ENCODE measurements at places on chromosomes 2 and 18.

GRCh38 chr18:73966954-73967353, 180.7 kb downstream of the FBXO15 start:
- DNase-seq: no peak

GRCh38 chr2:96164459-96165184, 19.4 kb upstream of the DUSP2 start:
- no peak for DNase-seq

GRCh38 chr2:29532436-29532835, 388.9 kb downstream of the ALK start:
- no peak for DNase-seq

DNA sequence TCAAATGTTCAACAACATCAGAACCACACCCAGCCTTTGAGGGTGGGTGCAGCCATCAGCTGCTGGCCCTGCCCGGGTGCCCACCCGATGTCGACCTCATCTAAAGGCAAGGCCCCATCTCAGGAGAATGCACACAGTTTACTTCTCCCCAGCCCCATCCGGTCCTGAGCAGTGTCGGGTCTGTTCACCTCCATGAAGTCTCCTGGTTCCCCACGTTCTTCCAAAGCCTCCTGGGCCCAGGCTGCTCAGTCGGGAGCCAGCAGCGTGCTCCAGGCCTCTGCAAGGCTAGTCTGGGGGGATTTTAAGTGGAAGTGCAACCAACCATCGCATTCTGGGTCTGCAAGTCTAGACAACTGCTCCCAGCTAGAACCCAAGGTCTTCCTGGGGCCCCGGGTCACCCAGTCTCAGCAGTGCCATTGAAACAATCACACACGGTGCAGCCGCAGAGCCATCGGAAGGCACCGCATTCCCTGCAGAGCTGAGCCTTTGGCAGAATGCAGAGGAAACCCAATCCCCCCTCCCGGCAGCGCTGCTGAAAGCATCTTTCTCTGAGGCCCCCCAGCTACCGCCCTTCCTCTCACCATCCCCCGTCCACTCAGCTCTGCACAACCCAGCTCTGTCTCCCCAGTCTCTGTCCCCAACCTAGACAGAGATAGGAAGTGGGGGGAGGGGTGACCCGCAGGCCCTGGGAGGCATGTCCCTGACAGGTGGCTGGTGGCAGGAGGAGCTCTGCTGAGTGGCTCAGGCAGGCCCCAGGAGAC, 8.5 kb downstream of the ESPNL start:
- peak; percentile 51 for DNase-seq

DNA sequence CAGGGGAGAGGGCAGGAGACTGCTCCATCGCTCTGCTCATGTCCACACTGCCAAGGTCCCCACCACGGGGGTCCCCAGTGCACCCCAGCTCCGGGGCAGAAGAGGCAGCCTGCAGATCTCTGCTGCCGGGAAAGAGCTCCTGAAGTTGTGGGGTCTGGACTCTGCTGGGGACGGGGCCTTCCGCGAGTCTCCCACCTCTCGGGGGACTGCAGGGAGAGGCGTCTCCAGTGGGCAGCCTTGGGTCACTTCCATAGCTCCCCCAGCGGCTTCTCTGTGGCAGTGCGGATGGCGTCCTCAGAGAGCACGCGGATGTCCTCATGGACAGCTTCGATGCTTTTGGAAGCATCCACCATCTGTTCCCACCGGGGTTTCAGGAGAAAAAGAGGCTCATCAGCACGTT, 10.7 kb downstream of the DTYMK start:
- no peak for DNase-seq

- DNase-seq: no peak
These were observed 850.3 kb downstream of the DSC3 start for GRCh38 chr18:30192216-30192615.

- no peak for DNase-seq
These were observed 116.2 kb downstream of the TANC1 start for GRCh38 chr2:159084384-159085370.

GRCh38 chr18:32160547-32160946, 29.3 kb upstream of the MEP1B start:
- no peak for DNase-seq

DNA sequence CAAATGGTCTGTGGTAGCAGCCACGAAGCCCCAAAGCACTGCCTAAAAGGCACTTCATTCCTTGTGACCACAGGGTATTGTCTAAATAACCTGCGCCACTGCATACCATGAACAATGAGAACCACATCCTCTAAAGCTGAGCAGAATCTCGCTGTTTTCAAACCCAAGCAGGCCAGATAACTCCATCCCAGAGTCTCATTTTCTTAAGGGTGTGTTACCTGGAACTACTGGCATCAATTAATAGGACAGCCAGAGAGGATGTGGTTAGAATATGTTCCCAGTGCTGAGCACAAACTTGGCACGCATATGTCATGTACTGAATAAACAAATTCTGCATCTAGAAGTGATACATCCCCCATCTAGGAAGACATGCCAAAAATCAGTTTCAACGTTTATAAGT, 13.0 kb downstream of the VPS4B start:
- DNase-seq: no peak

- DNase-seq: no peak
These were observed 45.3 kb upstream of the NARS1 start for GRCh38 chr18:57666818-57667497.

DNA sequence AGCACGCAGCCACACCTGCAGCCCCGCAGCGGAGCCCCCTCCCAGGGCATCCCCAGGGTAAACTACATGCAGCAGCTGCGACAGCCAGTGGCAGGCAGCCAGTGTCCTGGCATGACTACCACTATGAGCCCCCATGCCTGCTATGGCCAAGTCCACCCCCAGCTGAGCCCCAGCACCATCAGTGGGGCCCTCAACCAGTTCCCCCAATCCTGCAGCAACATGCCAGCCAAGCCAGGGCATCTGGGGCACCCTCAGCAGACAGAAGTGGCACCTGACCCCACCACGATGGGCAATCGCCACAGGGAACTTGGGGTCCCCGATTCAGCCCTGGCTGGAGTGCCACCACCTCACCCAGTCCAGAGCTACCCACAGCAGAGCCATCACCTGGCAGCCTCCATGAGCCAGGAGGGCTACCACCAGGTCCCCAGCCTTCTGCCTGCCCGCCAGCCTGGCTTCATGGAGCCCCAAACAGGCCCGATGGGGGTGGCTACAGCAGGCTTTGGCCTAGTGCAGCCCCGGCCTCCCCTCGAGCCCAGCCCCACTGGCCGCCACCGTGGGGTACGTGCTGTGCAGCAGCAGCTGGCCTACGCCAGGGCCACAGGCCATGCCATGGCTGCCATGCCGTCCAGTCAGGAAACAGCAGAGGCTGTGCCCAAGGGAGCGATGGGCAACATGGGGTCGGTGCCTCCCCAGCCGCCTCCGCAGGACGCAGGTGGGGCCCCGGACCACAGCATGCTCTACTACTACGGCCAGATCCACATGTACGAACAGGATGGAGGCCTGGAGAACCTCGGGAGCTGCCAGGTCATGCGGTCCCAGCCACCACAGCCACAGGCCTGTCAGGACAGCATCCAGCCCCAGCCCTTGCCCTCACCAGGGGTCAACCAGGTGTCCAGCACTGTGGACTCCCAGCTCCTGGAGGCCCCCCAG, 254.1 kb downstream of the GLI2 start:
- no peak for DNase-seq

GRCh38 chr2:24115057-24115456, 8.1 kb downstream of the PFN4 start:
- no peak for DNase-seq

- peak; percentile 27 for DNase-seq
These were observed 105.9 kb upstream of the RMDN2 start for GRCh38 chr2:37819186-37819585.

GRCh38 chr2:32246911-32247310, 17.8 kb downstream of the NLRC4 start:
- DNase-seq: no peak

DNA sequence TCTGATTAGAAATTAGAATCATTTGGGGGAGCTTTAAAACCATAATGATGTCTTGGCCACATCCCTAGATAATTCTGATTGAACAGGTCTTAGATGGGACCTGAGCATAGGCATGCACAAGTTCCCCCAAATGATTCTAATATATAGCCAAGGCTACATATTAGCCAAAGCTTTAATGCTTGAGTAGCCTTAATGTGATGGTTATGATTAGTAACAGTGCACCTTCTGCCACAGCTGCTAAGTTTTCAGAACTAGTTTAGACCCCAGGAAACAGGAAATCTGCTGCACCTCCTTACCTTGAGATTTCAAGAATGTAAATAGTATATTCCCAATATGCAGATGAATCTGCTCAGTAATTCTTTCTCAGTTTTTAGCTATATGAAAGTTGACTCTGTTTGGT, 119.8 kb downstream of the PTPN4 start:
- DNase-seq: no peak

DNA sequence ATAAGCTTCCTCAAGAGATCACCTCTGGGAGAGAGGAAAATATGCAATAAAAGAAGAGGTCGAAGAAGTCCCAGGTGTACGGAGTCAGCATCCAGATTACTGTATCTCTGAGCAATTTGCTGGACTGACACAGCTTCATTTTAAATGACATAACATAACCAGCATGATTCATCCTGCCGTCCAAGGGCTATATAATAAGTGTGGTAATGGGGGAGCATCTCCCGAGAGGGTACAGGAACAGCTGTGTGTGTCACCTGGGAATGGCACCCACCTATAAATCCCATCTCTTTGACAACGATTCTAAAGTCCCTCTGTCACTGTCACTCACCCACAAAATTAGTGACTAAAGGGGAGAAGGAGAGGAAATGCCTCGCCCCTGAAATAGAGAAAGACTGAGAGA, 19.3 kb upstream of the FZD7 start:
- no peak for DNase-seq

DNA sequence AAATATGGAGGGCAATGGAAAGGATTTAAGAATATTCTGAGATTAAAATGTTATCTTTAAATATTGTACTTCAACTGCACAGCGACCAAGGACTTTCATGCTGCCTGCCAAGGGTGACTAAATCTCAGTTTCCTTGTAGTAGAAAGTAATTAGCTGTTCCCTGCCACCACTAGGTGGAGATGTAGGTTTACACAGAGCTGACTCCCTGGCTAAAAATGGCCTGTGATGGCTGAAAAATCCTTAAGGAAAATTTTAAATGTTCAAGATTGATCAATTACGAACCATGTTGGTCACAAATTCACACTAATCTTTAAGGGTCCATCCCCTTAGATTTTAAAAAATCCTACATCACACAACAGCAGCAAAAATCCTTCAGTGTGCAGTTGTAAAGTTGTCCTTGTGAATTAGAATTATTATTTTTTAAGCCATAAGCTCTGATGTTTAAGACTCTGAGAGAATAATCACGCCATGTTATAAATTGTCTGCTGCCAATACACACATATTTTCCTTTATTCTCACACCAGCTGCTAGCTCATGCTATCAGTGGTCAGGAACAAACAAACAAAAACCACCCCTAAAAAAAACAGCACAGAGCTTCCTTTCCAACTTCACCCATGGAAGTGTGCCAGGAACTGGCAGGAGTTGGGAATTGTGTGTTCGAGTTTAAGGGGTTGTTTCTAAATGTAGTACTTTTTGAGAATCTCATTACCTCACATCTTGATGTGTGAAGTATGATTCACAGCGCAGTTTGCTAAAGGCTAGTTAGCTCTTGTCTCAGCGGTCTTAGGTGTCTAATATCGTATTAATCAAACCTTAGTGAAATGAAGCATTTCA, 399.8 kb downstream of the TMEM182 start:
- peak; percentile 49 for DNase-seq

- peak; percentile 60 for DNase-seq
These were observed 57.2 kb downstream of the MAP4K3 start for GRCh38 chr2:39379643-39380524.

- DNase-seq: no peak
These were observed 44.3 kb upstream of the C2orf66 start for GRCh38 chr2:196853301-196854087.

DNA sequence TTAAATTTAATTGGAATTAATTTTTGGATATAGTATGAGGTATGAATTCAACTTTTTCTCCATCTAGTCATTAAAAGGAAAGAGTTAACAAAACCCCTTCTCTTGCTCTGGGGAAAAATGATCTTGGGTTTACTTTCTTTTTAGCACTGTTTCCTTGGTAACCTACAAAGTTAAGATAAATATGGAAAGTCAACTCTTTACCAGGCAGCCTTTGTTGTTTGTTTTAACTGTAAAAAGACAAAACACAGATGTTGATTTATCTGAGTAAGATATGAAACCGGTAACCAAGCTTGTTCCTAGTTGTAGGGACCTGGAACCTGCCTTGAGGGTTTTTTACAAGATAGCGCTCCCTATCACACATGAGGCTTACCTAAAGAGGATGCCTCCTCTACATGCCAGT, 10.1 kb upstream of the SANBR start:
- DNase-seq: no peak

- no peak for DNase-seq
These were observed 17.7 kb upstream of the SERPINB2 start for GRCh38 chr18:63869851-63870250.

DNA sequence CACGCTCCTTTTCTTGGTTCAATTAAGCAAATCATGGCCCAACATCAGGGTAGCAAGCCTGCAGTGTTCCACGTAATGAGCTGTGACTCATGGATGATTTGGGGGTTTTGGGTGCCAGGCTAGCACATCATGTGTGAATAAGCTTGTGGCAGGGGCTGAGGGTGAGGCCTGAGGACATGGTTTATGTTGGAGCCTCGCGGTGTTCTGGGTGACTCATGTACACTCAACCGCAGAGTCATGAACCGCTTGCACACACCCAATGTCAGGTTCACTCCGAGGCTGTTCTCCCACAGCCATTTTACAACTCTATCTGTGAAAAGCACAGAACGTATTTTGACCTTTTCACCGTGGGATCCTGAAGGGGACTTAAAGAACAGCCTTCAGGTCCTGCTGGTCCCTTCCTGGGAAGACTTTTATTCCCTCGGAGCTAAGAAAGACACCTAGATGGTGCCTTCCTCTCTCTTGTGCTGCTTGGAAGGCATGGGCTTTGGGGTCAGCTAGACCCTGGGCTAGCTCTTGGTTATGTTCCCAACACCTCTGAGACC, 139.9 kb upstream of the ZEB2 start:
- no peak for DNase-seq

- DNase-seq: no peak
These were observed 43.1 kb downstream of the FN1 start for GRCh38 chr2:215392687-215393270.

DNA sequence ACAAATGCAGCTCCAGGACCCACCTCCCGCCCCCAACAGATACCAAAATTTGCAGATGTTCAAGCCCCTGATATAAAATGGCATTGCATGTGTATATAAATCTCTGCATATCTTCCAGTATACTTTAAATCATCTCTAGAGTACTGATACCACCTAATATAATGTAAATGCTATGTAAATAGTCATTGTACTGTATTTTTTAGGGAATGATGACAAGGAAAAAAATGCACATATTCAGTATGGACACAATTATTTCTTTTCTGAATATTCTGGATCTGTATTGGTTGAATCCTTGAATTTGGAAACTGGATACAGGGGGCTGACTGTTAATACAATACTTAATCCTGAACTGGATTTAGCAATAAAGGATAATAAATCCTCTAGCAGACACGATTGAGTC, 67.7 kb downstream of the FRZB start:
- no peak for DNase-seq

GRCh38 chr2:24617424-24617823, 126.4 kb downstream of the NCOA1 start:
- peak; percentile 27 for DNase-seq

- DNase-seq: no peak
These were observed 151.0 kb upstream of the NDUFV2 start for GRCh38 chr18:8951491-8951890.

Data from SK-N-SH (cell line).